ENCODE measurements at places on chromosomes 2 and 18.

DNA sequence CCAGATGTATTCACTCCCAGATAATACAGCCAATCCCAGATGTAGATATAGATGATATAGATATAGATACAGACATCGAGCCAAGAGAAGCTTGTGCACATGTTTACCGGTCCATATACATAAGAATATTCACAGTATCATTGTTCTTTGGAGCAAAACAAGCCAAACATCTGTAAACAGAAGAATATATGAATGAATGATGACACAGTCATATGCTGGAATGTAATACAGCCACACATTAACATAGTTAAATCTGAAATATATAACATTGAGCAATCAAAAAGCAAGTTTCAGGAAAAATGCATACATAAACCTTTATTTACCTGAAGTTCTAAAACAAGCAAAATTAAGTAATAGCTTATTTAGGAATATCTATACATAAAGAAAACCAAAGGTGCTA is 182.5 kb downstream of the TXNL1 start:
- no peak for DNase-seq

GRCh38 chr2:63792530-63792929 is 49.2 kb upstream of the UGP2 start:
- no peak for DNase-seq

DNA sequence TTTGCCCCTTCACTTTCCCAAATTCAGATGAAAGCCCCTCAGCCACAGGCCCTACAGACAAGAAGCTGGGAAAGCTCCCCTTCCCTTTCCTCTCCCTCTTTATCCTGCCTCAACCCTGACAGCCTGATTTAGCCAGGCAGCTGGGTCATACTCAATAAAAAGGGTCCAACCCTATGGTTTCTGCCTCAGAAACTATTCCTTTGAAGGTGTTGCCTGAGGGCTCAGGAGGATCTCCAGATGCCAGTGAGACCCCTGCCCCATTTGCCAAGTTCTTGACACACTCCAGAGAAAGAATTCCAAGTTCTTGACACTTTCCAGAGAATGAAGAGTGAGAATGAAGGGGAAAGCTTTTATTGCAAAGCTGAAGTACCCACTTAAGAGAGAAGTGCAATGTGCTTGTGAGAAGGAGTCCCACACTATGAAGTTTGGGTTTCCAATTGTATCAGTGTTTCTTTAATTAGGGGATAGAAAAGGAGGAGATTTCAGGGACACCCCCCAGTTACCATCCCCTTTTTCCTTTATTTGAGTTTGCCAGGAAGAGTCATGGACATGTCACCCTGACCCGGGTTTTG is 576.2 kb downstream of the METTL4 start:
- DNase-seq: no peak

GRCh38 chr18:7561909-7562460 is 5.1 kb upstream of the PTPRM start:
- DNase-seq: no peak

DNA sequence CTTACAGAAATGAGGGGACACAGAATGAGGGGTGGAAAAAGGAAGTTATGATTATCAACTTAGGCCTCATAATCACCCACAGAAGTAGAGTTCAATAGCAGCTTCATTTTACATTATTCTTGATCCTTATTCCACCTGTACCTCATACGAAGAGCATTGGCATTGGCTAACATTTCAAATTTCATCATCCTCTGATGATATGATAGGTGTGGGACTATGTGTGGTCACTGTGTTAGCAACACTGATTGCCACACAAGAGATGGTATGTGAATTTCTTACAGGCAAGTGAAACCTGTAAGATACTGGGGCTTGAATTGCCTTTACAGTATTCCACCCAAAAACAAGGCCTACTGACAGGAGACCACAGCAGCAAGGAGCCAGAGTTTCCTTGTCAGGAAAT is 14.0 kb upstream of the HAT1 start:
- no peak for DNase-seq

GRCh38 chr18:56112013-56112749 is 524.2 kb upstream of the TCF4 start:
- no peak for DNase-seq

DNA sequence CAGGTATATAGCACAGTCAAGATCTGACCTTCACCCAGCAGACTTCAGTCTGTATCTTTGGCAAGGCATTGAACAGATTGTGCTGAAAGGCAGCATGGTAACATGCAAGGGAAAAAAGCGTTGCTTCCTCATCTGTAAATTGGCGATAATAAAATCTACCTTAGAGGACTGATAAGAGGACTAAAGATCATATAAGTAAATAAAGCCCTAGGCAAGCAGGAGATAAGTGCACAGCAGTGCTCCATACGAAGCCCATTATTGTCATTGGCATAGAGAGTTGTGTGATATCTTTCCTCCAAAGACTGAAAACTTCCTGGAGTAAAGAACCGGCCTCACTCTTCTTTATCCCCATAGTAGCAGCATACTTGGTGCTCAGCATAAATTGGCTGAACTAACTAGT is 162.6 kb downstream of the ANKRD44 start:
- no peak for DNase-seq

- no peak for DNase-seq
These were observed 292.9 kb upstream of the CCDC68 start for GRCh38 chr18:55252053-55252675.

DNA sequence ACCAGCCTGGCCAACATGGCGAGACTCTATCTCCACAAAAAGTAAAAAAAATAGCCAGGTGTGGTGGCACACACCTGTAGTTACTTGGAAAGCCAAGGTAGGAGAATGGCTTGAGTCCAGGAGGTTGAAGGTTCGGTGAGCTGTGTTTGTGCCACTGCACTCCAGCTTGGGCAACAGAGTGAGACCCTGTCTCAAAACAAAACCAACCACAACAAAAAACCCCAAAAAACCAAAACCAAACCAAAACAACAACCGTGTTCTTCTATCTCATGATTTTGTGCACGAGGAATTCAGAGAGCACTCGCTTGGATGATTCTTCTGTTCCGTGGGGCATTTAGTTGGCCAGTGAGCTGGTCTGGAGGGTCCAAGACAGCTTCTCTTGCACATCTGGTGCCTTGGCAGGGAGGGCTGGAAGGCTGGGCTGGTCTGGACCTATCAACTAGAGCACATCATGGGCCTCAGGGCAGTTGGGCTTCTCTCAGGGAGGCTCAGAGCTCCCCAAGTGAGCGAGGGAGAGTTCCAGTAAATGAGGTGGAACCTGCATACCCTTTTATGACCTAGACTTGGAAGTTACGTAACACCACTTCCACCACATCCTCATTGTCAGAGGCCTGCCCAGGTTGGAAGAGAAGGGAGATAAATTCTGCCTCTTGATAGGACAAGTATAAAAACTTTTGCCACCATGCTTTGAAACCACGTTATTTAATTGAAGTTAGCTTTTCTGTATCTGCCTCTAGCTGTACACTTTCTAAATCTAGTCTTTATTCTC is 25.2 kb downstream of the SIX2 start:
- no peak for DNase-seq

DNA sequence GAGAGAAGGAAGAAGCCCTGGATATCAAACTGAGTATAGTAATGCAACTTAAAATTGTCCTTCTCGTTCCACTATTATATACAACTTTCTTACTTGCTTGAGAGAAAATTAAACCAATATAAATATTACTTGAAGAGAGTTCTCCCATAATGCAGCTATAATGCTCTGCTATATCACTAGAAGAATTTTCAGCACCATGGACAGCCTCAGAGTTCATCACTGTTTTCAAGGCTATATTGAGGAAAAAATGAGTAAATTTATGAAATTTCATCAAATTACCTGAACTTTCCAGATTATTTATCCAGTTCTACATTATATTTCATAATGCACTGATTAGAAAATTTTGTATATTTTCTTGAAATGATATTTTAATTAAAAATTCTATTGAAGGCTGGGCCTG is 1053.5 kb upstream of the FAM98A start:
- no peak for DNase-seq

- DNase-seq: no peak
These were observed 272.5 kb upstream of the KCNJ3 start for GRCh38 chr2:154425994-154426393.

DNA sequence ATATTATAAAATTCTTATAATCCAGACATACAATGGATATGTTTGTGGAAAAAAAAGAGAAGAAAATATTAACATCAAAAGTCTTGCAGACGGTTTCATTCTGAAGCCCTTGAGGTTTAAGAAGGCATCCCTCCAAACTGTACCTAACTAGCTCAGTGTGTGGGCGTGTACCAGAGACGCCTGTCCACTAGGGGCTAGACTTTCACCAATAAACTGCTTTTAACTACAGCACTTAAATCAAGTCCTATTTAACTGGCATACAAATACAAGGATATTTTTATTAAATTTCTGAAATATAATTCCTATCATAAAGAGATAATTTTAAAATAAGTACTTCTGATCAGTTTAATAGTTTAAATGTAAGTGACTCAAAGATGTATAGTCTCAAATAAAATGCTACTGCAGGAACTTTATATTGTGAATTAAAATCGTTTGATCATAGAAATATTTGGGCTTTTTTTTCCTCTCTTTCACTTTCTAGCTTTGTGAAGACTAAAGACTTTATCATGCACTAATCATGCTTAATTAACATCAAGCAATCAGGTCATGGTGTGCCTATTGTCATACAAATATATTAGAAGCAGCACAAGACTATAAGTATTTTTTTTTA is 437.7 kb downstream of the SATB2 start:
- DNase-seq: no peak

- no peak for DNase-seq
These were observed 45.8 kb upstream of the RBM44 start for GRCh38 chr2:237752761-237753165.

DNA sequence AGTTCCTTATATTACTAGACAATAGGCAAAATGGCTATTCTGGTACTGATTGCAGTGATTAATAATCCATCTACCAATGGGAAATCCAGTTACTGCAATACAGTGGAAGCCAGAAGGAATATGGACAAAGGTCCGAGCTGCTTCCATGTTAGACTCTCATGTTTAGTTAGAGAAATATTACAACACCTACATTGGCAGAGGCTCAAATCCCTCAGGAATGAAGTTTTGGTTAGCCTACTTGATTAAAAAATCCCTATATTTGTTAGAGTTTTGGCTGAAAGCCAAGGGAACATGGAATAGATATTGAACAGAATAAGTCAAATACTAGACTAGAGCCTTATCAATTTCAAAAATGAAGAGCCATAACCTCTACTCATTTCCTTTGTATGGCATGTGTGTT is 48.5 kb downstream of the ARL6IP6 start:
- no peak for DNase-seq

DNA sequence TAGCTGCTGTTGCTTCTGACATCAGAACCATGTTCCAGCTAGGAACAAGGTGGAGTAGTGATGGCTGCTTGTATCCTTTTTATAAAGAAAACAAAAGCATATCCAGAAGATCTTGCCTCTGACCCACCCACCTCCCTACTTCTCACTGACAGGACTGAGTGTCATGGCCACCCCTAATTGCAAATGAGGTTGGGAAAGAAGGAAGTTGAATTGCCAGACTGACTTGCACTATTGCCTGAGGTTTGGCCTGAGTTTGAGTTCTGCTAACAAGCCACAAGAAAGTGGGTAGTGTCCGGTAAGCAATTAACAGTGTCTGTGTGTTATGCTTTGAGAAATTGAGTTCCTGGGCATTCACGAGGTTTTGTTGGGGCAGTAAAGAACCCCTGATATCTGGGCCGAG is 22.8 kb downstream of the SGPP2 start:
- no peak for DNase-seq

GRCh38 chr18:44887227-44887631 is 206.5 kb downstream of the SETBP1 start:
- DNase-seq: no peak

DNA sequence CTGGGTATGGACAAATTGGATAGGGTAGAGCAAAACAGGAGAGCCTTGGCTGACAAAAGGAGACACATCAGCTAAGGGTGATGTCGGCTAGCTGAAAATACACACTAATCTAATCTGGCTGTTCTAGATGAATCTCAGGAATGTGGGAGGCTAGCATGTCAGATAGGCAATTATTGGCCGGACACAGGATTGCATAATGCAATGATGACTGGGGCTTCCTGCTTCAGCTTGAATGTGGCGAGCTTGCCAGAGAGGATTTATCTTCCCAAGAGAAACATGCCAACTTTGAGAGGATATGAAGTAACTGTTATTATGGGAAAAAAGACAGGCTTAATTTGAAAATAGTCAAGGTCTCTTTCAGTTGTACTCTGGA is 102.4 kb downstream of the TRIB2 start:
- DNase-seq: no peak

GRCh38 chr2:44389895-44390294 is 28.1 kb downstream of the CAMKMT start:
- DNase-seq: no peak

- DNase-seq: no peak
These were observed 145.3 kb downstream of the BABAM2 start for GRCh38 chr2:28035816-28036215.

- DNase-seq: no peak
These were observed 310.6 kb upstream of the ZEB2 start for GRCh38 chr2:144830543-144830942.

DNA sequence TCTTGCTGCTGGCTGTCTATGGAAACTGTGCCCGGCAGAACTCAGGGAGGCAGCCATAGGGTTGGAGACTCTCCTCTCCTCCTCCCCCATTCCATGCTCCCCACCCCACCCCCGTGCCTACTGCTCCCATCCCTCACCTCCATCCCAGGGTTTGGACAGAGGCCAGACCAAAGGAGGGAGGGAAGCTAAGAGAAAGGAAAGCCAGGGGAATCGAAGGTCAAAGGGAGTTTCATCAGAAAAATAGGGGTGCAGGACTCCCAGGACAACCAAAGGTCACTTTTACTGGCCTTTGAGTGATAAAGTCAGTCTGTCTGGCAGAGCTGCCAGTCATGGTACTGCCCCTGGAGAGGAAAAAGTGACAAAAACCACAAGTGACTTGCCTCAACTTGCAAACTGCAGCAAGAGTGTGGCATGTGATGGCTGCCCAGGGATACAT is 187.3 kb upstream of the CTAGE1 start:
- DNase-seq: no peak

GRCh38 chr18:53772293-53772692 is 452.2 kb downstream of the MBD2 start:
- DNase-seq: no peak

- DNase-seq: no peak
These were observed 40.0 kb downstream of the GKN2 start for GRCh38 chr2:68912732-68913131.
